ENCODE measurements at places on chromosomes 4 and X.

DNA sequence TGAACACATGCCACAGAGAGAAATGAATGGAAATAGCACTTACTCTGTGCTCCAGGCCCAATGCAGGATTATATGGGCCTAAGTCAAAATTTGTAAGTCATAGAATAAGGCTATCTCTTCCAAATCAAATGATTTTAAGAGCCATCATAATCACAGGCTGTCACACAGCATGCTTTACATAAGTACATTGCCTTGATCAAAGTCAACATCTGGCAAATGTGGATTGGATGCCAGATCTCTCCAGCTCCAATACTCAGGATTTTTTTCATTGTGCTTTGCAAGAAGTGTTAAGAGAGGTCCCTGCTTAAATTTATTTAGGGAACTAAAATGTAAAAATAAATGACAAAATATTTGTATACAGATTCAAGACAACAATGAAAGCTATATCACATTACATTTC is 299.9 kb downstream of the PRDM5 start:
- DNase-seq = no peak

- DNase-seq = no peak
Observed at GRCh38 chr4:62740296-62740695, 1540.2 kb downstream of the ADGRL3 start.

GRCh38 chr4:38696697-38697096 is 32.7 kb downstream of the KLF3 start:
- DNase-seq = no peak

DNA sequence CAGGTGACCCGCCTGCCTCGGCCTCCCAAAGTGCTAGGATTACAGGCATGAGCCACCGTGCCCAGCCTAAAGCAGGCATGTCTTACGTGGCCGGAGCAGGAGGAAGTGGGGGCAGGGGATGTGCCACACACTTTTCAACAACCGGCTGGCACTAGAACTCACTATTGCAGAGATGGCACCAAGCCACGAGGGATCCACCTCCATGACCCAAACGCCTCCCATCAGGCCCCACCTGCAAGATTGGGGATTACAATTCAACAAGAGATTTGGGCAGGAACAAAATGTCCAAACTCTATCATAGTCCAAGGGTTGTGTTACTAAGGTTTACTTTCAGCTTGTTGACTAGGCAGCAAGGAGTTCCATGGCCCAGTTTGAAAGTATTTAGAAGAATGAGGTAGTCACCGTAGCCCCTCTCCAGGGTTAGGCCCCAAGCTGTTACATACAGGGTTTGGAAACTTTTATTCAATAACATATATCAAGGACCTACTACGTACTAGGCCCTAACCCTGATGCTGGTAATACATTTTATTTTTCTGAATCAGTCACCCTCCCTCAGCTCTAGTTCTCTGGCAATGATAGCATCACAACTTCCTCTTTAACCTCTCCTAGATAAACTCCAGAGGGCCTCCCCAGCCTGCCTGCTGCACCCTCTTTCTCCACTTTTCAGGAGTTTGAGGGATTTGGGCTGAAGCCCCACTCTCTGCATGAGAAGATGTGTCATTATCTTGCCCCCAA is 18.0 kb upstream of the TBC1D14 start:
- DNase-seq = no peak

DNA sequence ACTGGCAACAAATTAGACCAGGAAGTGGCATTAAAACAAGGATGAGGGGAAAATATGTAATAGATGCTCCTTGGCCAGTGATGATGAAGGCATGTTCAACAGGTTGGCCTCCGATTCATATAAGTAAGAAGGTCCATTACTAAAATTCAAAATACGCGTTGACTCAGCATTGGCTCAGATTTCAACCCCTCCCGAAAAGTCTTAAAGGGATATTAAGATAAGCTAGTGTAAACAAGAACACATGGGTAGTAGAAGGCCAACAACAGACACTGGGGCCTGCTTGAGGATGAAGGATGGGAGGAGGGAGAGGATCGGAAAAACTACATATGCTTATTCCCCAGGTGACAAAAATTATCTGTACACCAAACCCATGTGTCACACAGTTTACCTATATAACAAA is 19.1 kb upstream of the LAP3 start:
- DNase-seq = no peak

GRCh38 chr4:187666697-187667494 is 328.7 kb upstream of the ZFP42 start:
- DNase-seq = peak; percentile 14

Measured in right renal pelvis (tissue), 4 donors.